ENCODE measurements at places on chromosomes 1 and 21.
A peak's percentile ranks its signal among the peaks of the same experiment; 100 is the strongest.

DNA sequence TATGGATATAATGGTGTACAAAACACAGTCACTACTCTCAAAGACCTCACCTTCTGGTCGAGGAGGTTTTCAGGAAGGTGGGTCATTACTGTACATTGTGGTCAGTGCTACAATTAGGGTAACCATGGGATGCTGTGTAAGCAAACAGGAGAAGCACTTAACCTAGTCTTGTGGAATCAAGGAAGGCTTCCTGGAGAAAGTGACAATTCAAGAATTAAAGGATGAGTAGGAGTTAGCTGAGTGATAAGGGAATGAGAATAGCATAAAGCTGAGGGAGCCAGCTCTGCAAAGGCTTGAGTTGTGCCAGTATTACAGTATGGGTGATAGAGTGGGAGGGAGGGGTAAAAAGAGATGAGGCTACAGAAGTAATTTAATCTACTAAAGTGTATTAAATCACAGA is 17.2 kb downstream of the NEXN start:
- no peak for DNase-seq

DNA sequence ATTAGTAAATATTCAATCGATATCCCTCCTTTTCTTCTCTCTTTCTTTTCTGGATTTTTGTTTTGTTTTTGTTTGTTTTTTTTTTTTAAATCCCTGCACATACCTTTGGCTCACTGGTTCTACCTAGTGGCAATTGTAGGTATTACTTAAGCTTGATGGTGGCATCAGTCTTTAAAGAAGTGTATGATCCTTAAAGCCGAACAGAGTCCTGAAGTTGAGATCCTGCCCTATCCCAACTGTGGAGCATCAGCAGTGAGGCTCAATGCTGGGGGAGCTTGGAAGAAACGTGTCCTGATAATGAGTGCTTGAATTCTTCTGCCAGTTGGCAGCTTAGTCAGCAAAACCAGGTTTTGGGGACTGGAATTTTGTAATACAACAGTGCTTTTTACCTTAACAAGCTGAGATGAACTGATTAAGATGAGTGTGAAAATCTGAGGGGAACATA is 60.8 kb downstream of the FASLG start:
- DNase-seq, result no peak

- no peak for DNase-seq
Observed at GRCh38 chr1:192914092-192914491, 105.3 kb downstream of the RGS2 start.

- no peak for DNase-seq
Observed at GRCh38 chr1:56387071-56387740, 192.2 kb downstream of the PLPP3 start.

- peak; percentile 14 for DNase-seq
Observed at GRCh38 chr1:154878371-154879037, 8.4 kb upstream of the KCNN3 start.

- no peak for DNase-seq
Observed at GRCh38 chr1:92326681-92327080, 27.8 kb downstream of the RPAP2 start.

- peak; percentile 77 for DNase-seq
Observed at GRCh38 chr1:156053768-156054499, at the start of gene UBQLN4. UBQLN4 (minus strand) TSS chr1:156053798; CDS start chr1:156053701, 97 bp downstream.

DNA sequence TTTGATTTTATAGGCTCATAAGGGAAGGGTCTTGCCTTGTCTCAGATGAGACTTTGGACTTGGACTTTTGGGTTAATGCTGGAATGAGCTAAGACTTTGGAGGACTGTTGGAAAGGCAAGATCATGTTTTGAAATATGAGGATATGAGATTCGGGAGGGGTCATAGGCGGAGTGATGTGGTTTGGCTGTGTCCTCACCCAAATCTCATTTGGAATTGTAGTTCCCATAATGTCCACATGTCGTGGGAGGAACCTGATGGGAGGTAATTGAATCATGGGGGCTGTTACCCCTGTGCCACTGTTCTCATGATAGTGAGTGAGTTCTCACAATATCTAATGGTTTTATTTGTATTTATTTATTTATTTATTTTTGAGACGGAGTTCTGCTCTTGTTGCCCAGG is 6.9 kb upstream of the CSDE1 start:
- DNase-seq, result no peak

DNA sequence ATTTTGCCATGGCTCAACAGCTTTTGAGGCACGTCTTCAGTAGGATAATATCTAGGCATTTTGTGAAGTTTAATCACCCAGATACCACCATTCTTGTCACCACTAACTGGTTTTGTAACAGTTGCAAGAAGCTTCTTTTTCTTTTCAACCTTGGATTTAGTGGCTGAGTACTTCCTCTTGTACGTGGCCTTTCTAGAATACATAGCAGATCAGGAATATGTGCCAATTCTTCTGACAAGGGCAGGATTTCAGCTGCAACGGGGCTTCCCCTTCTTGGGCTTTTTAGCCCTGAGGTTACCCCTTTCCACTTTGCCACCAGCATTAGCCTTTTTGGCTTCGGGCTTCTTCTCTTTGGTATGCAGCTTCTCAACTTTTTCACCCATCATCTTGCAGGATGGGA is 79.3 kb upstream of the WARS2 start:
- DNase-seq, result no peak

DNA sequence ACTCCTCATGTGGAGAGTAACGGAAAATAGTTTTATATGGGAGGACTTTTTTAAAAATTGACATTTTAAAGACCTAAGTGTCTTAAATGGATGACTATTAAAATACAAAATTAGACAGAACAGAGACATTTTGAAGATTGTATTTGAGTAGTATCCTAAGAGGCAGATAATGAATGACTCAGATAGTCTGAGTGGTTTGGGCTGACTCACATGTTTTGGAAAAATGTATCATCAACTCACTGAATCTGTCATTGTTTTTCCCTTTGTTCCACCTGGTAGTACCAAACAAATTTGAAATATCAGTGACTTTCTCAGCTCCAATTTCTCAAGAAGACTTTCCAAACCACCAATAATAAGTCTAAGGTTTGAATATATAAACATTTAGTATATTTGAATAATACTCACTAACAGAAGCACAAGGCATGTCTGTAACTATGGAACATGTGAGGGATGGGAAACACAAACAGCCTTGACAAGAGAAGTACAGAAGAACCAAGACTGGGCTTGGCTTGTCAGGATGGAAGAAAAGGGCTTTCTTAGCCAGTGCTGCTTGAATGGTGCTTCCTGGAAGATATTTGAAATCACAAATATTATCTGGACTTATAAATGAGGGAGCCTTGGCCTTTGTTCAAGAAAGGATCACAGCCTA is 90.6 kb downstream of the SGIP1 start:
- DNase-seq, result no peak

DNA sequence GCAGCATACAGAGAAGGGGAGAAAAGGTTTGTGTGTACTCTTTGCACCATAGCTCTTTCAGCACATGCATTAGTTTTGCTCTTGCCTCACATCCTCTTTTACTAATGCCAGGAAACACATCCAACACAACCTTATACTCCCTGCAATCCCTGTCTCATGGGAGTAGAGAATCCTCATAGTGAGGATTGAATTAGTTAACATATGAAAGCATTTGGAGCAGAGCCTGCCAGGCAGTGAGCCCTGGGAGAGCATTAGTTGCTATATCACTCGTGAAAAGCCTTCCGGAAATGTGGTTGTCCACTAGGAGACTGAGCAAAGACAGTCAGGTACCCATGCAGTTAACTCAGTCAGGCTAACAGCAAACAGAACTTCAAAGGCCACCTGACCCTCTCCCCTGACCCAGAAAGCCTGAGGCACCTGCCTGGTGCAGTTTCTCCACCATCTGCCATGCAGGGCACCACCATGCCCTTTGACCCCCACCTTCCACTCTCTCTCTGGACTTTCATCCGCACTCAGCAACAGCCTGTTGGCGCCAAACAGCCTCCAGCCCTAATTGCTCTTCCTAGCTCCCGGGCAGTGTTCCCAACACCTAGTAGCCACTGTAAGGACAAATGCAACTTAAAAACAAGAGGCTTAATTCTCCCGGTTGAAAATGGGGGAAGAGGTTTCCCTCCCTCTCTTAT is 14.9 kb upstream of the AGT start:
- DNase-seq, result no peak

GRCh38 chr1:95029532-95029931 is 43.2 kb downstream of the ALG14 start:
- no peak for DNase-seq

DNA sequence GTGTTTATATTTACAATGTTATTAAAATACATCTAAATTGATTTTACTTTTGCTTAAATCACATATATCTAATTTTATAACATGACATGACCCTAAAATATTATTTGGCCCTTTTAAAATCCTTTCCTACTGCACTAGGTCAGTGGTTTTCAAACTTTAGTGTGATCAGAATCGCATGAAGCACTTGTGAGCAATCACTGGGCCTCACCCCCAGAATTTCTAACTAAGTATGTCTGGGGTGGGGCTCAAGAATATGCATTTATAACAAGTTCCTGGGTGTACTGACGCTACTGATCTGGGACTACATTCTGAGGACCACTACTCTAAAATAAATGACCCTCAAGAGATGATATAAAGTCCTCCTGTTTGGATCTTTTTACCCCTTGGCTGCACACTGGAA is 8.8 kb downstream of the COL24A1 start:
- no peak for DNase-seq

- DNase-seq, result no peak
Observed at GRCh38 chr1:151325231-151325630, 2.0 kb downstream of the PI4KB start.

DNA sequence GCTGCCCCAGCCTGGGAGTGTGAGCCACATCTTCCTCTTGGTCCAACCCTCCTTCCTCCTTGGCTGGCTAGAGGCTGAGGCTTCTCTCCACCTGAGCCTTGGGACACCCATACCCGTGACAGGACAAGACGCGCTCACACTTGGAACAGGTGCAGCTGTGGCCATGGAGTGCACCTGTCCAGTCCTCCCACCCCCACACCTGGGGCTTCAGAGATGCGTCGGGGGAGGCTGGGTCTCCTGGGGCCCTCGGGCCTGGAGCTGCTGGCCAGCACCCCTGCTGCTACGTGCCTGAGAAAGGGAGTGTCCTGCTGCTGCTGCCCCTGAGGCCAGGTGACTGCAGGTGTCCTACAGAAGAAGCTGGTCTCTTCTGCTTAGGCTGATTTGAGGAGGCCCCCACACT is 37.0 kb upstream of the TMEM52 start:
- no peak for DNase-seq

- DNase-seq, result no peak
Observed at GRCh38 chr1:27400082-27400962, 7.9 kb downstream of the GPR3 start.

DNA sequence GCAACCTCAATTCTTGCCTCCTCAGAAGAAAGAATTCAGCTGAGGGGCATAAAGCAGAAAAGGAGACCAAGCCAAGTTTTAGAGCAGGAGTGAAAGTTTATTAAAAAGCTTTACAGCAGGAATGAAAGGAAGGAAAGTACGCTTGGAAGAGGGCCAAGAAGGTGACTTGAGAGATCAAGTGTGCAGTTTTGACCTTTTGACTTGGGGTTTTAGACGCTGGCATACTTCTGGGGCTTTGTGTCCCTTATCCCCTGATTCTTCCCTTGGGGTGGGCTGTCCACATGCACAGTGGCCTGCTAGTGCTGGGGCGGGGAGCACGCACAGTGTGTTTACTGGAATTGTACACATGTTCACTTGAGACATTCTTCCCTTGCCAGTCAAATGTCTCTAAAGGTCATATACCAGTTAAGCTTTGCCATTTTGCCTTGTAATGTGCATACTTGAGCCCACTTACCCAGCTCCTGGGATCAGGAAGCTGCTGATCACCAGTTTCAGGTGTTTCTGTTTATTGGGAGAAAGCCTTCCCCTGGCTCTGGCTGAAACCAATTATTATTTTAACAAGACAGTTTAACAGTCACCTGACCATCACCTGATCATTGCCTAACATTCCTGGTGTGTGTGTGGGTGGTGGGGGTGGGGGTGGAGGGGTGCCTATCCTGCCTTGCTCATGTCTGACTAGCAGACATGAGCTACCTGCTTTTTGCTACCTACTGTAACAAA is 36.2 kb downstream of the UTP25 start:
- DNase-seq, result no peak

GRCh38 chr1:177525176-177525575 is 354.4 kb downstream of the BRINP2 start:
- DNase-seq, result no peak

GRCh38 chr1:157155658-157156057 is 17.5 kb upstream of the ETV3 start:
- DNase-seq, result no peak

GRCh38 chr21:45001134-45002095 is 61.6 kb downstream of the SLX9 start:
- DNase-seq, result no peak

DNA sequence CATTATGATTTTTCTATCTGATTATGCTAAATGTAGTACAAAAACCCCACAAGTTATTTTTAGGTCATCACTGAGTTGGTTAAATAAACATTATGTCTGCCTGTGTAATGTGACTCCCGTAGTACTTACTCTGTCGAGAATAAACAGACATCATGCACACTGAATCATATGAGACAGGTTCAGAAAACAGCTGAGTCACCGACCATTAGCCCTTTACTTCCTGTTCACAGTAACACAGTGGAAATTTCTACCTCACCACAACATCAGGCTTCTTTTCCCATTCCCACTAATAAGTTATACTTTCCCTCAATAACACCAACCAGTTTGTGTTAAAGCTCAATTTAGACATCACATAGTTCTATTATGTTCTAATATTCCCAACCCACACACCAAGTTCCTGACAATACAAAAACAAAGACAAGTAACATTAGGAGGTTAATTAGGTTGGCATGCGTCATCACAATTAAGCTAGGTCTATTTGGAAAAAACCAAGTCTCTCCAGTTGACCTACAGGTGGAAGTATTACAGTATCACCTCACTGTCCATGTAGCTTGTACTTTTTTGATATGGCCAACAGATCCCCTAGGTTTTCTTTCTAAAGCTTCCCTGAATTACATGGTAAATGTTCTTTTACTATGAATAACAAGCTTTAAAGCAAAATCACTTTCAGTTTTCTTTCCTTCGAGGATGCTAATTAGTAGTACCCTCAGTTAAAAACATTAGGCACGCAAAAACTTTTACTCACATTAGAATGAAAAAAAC is 154.2 kb downstream of the EIF4G3 start:
- no peak for DNase-seq
